Peyer's patch (tissue), 4 donors: ENCODE measurements at places on chromosomes 5 and 9. TPM values are rescaled to one million over a fixed set of nuclear protein-coding genes. Genes with fewer than 3 reads are reported as not detected.

DNA sequence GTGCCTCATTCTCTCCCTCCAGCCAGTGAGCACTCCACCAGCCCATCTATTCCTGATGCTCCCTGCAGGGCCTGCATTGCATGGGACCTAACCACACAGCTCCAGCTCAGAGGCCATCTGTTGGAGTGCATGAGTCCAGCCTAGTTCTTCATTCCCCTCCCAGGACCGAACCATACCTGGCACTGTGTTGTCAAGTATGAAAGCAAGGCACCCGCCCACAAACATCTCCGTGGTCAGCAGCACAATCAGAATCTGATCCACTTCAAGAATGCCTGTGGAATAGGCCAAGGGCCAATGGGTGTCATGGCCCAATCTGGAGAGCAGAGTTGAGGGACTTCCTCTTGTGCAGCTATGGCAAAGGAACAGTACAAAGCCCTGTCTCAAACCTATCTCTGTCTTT, 5.9 kb downstream of the SLC23A1 start:
- H3K4me1 ChIP-seq: peaks cover 4% of the 10 kb centered on the region
- H3K36me3 ChIP-seq: no peaks in the 10 kb centered on the region
- no peak overlapping the region for H3K27ac ChIP-seq

The ISL1 gene
- total RNA-seq: 0.53 TPM

The LCNL1 gene
- total RNA-seq: not detected

GRCh38 chr9:137783521-137783920, 94.1 kb upstream of the CACNA1B start:
- DNase-seq: no peak
- H3K27me3 ChIP-seq: no peaks in the 10 kb centered on the region
- peaks cover 79% of the 10 kb centered on the region for H3K36me3 ChIP-seq
- no peaks in the 10 kb centered on the region for H3K4me1 ChIP-seq

DNA sequence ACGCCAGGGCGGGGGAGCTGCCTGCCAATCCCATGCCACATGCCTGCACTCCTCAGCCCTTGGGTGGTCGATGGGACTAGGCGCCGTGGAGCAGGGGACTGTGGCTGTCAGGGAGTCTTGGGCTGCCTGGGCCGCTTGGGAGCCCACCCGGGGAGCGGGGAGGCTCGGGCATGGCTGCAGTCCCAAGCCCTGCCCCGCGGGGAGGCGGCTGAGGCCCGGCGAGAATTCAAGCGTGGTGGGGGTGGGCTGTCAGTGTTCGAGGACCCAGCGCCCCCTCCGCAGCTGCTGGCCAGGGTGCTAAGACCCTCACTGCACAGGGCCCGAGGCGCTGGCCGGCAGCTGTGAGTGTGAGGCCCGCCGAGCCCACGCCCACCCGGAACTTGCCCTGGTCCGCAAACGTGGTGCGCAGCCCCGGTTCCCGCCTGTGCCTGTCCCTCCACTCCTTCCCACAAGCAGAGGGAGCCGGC, 83.2 kb upstream of the DMRTA1 start:
- H3K4me3 ChIP-seq: no peak overlapping the region
- no peak overlapping the region for H3K27ac ChIP-seq
- H3K4me1 ChIP-seq: no peaks in the 10 kb centered on the region
- no peaks in the 10 kb centered on the region for H3K36me3 ChIP-seq
- no peaks in the 10 kb centered on the region for H3K27me3 ChIP-seq

The NIM1K gene
- total RNA-seq: not detected

DNA sequence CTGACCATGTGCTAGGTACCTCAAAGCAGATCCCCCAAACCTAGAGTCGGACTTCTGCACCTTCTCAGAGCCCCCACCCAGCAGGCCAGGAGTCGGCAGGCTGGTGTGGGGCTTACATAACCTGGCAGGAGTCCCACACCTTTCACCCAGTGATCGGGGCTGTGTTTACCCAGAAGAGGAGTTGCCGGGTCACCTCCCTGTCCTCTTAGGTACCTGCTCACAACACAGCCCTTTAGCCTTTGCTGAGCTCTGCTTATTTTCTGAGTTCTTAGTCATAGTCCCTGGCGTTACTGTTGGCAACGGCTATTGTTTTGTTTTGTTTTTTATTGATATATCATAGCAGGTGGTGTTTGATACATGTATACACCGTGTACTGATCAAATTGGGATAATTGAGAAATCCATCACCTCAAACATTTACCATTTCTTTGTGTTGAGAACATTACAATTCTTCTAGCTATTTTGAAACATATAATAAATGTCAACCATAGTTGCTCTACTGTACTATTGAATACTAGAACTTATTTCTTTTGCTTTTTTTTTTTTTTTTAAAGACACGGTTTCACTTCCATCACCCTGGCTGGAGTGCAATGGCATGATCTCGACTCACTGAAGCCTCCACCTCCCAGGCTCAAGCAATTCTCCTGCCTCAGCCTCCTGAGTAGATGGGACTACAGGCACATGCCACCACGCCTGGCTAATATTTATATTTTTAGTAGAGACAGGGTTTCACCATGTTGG, 10.4 kb upstream of the EEIG1 start:
- peak overlapping the region; percentile 17 for H3K4me3 ChIP-seq
- H3K36me3 ChIP-seq: no peaks in the 10 kb centered on the region
- no peaks in the 10 kb centered on the region for H3K27me3 ChIP-seq
- peaks cover 5% of the 10 kb centered on the region for H3K4me1 ChIP-seq
- H3K27ac ChIP-seq: peak overlapping the region; percentile 97

- no peak overlapping the region for H3K4me3 ChIP-seq
- no peak overlapping the region for H3K27ac ChIP-seq
- H3K27me3 ChIP-seq: no peaks in the 10 kb centered on the region
- no peaks in the 10 kb centered on the region for H3K36me3 ChIP-seq
- no peaks in the 10 kb centered on the region for H3K4me1 ChIP-seq
Measured at GRCh38 chr5:131644822-131645221, 9.8 kb upstream of the RAPGEF6 start.

DNA sequence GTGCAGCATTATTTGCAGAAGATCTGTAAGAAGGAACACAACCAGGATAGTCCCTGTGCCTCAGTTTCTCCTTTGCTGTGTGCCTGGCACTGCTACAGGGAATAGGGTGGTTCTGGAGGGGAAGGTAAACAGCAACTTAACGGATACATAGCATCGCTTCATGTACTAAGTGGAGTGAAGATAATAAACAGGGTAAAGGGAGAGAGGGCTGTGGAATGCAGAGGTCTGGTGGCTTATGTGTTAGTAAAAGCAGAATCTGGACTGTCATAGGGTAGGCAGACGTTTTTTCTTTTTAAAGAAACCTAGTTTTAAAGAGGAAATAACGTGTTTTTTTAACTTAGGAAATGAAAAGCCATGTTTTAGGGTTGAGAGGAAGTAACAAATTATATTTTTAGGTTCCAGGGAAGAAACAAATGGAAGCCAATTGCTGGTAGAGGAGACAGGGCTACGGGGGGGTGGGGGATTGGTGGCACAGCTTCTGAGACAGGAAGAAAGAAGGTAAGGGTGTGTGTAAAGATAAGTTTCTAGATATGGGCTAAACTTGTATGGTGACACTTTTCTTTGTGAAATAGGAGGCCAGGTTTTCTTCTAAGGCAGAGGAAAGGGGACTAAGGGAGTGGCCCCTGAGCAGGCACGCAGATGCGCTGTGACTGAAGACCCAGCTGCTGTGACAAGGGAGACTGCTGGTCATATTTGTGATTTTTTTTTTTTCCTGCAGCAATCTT, 1.3 kb downstream of the GNG10 start:
- no peaks in the 10 kb centered on the region for H3K36me3 ChIP-seq
- peak overlapping the region; percentile 75 for H3K27ac ChIP-seq
- H3K4me1 ChIP-seq: no peaks in the 10 kb centered on the region
- no peaks in the 10 kb centered on the region for H3K27me3 ChIP-seq
- no peak for DNase-seq
- peak overlapping the region; percentile 81 for H3K4me3 ChIP-seq

The LCN9 gene
- total RNA-seq: not detected
